Stimulated activated CD4-positive, alpha-beta T cell treated with anti-CD3 and anti-CD28 coated beads, Interleukin-12 subunit alpha, Interleukin-12 subunit beta, amount 100 ng/mL, for 24 hours (primary cell): ENCODE measurements at places on chromosomes 4 and X.

DNA sequence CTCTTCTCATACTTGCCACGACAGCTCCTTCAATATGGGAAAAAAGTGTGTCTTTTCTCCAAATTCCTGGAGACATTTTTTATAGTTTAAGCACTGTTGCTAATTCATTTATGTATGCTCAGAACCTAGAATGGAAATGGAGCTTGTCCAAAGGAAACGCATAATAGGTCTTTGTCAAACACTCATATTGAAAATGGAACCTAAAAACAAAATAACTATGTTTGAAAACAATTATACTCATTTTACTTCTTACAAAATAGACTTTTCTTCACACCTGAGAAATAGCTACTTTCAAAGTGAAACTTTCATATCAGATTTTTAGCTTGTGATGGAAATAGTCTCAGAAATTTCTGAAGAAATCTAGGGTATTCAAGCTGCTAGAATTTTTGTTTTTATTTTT lies 529.7 kb upstream of the BOD1L1 start:
- DNase-seq: no peak

- DNase-seq: no peak
These were observed 921.3 kb upstream of the LCORL start for GRCh38 chr4:18942874-18943273.

DNA sequence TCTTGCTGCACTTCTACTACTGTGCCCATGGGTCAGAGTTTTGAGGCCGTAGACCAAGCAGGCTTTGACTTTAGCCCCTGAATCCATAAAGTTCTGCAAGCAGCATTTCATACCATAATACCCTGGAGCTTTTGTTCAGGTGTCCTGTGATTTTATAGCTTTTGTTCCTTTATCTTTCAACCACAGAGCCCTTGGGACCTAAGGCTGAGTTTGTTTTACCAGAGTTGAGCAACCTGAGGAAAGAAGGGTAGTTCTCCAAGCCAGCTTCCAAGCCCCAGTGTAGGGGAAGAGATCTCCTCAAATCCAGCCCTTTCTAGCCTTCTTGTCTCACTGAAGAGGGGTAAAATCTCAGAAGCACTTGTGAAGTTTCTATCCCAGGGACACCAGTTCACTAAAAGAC lies 35.1 kb downstream of the MAGED2 start:
- DNase-seq: no peak

DNA sequence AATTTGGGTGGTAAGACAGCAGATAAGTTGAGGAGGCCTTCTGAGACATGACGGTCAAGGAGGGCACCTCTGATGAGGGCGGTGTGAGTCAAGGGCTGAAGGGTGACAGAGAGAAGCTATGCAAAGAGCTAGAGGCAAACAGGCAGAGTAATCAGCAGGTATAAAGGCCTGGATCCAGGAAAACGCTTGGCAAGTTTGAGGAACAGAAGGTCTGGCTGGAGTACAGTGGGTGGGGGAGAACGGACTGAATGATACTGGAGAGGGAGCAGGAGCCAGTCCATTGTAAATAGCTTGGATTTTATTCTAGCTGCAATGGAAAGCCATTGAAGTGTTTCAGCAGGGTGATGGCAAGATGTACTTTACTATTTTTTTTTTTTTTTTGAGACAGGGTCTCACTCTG lies 39.3 kb downstream of the RAB33B start:
- DNase-seq: no peak

DNA sequence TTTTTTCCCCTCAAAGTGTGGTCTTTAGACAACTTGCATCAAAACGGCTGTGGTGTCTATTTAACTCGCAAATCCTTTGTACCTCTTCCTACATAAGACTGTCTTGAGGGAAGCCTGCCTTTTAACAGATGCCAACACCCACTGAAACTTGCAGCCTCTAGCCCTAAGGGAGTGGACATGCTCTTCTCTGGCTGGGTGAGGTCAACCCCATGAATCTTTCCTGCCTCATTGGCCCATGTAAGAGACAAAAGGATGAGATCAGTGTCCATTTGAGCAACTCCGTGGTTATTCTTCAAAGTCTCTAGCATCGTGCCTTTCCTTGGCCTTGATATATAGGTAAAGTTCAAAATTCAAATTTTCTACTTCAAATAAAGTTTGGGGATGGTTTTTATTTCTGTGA lies 134.7 kb downstream of the SHROOM3 start:
- DNase-seq: no peak

- no peak for DNase-seq
These were observed 24.0 kb downstream of the DOCK11 start for GRCh38 chrX:118519411-118520215.

DNA sequence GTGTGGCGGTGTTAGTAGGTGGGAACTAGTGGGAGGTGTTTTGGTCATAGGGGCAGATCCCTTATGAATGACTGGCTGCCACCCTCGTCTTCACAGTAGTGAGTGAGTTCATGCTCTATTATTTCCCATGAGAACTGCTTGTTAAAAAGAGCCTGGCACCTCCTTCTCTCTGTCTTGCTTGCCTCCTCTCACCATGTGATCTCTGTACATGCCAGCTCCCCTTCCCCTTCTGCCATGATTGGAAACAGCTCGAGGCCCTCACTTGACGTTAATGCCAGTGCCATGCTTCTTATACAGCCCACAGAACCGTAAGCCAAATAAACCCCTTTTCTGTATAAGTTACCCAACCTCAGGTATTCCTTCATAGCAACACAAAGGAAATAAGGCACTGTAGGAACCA lies 21.7 kb downstream of the PNMA6F start:
- no peak for DNase-seq

DNA sequence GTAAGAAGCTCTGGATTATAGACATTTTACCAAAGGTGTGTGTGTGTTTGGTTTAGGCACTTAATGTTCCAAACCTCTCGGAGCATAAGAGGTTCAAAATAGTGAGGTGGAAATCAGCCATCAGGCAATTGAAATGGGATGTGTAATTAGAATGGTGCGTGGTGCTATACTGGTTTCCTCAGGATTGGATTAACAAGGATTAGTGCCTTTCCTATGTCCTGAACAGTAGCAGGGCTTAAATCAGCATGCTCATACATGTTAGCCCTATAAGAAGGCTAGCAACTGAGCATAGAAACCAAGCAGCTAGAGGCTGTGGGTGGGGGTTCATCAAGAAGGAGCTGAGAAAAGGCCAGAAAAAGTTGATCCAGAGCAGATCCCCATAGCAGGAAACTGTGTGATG lies 256.8 kb upstream of the CXXC4 start:
- DNase-seq: no peak

DNA sequence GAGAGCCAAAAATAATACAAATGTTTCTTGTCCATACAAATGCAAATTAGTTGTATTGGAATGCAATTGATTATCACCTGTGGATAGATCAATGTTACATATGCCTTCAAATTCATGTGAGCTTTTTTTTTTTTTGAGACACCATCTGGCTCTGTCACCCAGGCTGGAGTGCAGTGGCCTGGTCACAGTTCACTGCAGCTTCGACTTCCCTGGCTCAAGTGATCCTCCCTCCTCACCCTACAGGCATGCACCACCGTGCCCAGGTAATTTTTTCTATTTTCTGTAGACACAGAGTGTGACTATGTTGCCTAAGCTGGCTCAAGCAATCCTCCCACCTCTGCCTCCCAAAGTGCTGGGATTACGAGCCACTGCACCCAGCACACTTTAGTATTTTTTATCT lies 38.6 kb upstream of the TMEM184C start:
- DNase-seq: no peak

- DNase-seq: no peak
These were observed 177.3 kb upstream of the SLIT2 start for GRCh38 chr4:20074450-20074849.

- DNase-seq: no peak
These were observed 19.8 kb upstream of the ATXN3L start for GRCh38 chrX:13339607-13340006.

DNA sequence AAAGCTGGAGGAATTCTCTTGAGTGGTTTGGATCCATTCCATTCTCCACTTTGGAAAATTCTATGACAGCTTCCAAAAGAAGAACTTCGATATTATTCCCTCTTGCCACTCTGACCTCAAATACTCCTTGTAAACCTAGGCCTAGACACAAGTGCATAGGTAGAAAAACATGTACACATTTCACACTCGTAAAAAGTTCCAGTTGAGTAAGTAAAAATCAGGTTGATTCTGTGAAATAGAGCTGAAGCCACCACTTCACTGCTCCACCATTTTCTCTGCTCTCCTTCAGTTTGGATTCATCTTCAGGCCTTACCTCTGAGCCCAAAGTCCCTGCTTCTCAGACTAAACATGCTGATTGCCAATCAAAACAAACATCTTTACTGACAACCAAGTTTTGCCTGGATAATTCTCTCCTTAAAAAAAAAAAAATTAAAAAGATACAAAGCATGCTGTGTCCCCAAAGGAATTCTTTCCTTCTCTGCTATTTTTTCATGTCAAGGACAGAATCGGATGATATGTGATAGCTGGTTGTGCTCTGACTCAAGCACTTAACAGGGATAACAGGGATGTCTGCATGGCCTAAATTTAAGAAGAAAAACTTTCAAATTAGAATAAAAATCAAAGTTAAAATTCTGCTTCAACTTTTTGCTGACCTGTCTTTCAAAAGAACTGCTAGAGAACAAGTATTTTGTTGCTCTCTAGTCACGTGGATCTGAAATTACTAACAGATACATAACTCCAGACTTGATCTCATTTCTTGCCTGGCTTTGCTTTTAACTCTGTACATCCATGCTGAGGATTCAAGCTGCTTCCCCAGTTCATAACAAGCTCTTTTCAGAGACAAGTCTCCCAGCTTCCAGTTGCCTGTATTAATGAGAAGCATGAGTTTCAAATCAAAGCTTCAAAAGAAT lies 420.9 kb upstream of the INTU start:
- DNase-seq: no peak

- DNase-seq: no peak
These were observed 258.8 kb downstream of the GPC3 start for GRCh38 chrX:133726642-133727041.

DNA sequence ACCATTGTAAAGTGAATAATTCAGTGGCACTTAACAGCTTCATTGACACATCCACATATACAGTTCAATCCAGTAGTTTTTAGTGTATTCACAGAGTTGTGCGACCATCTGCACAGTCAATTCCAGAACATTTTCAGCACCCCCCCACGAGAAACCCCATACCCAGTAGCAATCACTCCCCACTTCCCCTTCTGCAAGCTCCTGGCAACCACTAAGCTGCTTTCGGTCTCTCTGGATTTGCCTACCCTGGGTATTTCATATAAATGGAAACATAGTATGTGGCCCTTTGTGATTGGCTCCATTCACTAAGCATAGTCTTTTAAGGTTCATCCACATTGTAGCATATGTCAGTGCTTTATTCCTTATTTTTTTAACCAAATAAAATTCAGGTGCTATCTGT lies 10.0 kb downstream of the MSL3 start:
- DNase-seq: no peak

GRCh38 chr4:182019148-182019652 lies 224.0 kb upstream of the TENM3 start:
- no peak for DNase-seq

DNA sequence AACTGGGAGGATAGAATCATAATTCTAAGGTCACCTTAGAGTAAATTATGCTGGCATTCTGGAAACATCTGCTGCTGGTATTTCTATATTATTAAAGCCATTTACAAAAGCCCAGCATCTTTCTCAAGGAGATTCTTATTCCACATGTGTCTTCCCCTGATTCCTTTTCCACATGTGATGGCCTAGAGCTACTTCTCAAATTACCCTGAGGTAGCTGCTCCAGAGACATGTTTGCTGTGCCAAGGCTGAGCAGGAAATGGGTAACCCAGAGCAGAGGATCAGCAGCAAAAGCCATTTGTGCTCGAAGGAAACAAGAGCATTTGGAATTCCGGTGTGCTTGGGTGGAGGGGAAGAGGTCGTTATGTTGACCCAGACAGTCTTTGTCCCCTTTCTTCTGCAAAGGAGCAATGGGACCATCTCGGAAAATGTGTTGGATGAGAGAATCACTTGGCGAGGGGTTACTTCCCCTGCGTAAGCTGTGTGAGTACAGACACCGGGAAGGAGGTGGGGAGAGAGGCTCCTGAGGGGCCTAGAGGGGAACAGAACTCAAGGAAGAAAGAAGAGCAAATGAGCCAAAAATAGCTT lies 24.6 kb downstream of the TSC22D3 start:
- DNase-seq: no peak

DNA sequence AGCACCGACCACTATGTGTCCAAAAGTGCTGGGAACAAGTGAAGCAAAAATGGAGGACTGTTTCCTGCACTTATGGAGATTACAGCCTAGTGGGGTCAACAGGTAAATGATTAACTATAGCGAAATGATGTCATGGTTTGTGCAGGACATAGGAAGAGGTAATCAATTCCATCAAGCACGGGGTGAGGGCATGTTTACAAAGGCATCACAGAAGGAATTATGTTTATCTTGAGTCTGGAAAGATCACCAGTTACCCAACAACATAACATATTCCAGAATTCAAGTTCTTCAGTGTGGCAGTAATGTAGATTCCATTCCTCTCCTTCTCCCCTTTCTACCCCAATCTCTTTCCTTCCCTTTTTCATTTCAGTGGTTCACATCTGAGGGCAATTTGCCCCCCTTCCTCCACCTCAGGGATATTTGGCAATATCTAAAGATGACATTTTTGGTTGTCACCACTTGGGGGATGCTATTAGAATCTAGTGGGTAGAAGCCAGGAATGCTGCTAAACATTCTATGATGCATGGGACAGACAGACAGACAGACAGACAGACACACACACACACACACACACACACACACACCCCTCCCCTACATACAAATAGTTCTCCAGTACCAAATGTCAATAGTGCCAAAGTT lies 24.1 kb downstream of the FAM47E start:
- DNase-seq: no peak

DNA sequence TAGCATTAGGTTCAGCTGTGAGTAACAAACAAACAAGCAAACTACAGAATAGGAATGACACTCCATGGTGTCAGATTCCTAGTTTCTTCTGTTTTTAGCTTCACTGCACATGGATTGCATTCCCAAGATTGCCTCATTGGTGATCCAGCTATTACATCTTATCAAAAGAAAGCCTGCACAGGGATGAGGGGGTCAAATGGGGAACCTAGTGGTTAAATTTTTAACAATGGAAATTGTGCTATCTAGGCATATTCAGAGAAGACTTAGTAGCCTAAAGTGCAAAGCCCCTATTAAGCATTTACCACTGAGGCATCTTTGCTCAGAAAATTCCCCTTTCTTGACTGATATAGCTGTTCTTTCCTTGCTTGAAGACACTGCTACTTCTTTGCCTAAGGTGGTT lies 3.9 kb upstream of the TTC29 start:
- no peak for DNase-seq

GRCh38 chrX:11929476-11929875 lies 171.4 kb downstream of the MSL3 start:
- DNase-seq: no peak

DNA sequence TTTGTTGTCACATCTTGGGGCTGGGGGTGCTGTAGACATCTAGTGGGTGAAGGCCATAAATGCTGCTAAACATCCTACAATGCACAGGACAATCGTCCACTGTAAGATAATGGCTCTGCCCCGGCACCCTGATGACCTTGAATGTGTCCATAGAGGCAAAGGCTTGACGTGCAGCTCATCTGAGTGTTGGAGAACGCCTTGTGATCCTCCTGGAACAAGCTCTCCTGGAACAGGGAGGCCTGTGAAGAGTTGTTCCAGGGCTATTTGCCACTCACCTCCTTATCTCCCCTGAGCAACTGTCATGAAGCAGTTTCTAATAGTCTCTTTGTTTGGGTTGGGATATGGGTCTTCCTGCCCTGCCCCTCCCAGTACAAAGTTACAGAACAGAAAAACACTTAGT lies 15.2 kb upstream of the PCYT1B start:
- DNase-seq: no peak

GRCh38 chr4:151359576-151359975 lies 34.2 kb upstream of the SH3D19 start:
- DNase-seq: no peak
